Glutamatergic neuron (in vitro differentiated cells): ENCODE measurements at places on chromosomes 6 and 20. TPM values are rescaled to one million over a fixed set of nuclear protein-coding genes. Genes with fewer than 3 reads are reported as not detected.

GRCh38 chr6:81933089-81933488 is 180.6 kb upstream of the TENT5A start:
- no peak for DNase-seq

- DNase-seq = no peak
Observed at GRCh38 chr6:113049190-113049589, 702.1 kb downstream of the RFPL4B start.

- DNase-seq = no peak
Observed at GRCh38 chr20:22315771-22316170, 268.6 kb downstream of the FOXA2 start.

DNA sequence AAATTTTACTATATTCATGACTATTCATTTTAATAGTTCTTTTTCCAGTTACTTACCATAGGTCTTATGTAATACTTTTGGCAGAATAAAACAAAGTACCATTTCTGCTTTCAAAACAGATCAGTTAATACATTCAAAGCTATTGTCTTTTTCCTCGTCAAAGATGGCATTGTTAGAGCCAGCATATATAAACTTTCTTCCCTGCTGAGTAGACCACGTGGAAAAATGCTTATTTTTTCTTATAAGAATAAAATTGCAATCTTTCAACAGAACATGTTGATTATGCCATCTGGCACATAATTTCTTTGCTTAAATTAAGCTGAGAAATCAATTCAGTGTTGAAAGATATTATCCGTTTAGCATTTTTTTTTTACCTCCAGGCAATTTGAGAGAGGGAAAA is 34.9 kb upstream of the EXOC2 start:
- DNase-seq = no peak

DNA sequence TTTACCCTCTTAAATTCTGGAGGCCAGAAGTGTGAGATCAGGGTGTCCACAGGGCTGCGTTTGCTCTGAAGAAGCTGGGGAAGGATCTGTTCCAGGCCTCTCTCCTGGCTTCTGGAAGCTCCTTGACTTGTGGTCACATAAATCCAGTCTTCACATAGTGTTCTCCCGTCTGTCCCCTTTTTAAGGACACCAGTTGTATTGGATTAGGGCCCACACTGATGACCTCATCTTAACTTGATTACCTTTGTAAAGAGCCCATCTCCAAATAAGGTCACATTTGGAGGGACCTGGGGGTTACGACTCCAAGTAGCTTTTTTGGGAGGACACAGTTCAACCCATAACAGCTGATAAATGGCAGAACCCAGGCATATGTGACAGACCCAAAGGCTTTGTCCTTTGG is 20.0 kb upstream of the WFDC2 start:
- DNase-seq = no peak

DNA sequence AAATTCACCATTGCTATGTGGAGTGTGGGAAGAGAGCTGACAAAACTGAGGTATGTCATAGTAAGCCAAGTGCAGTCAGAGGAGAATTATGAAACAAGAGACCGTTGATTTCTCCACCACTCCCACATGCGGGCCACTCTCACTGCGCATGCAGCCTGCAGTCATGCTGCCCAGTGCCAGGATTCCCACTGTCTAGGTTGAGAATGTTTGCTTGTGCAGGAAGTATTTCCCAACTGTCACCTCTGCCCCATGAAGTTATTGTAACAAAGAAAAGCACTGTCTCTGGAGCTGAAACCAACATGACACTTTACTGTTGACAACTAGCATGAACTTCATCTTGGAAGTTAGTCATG is 18.7 kb upstream of the SFT2D1 start:
- DNase-seq = no peak

- no peak for DNase-seq
Observed at GRCh38 chr6:19408331-19408730, 428.8 kb upstream of the ID4 start.

DNA sequence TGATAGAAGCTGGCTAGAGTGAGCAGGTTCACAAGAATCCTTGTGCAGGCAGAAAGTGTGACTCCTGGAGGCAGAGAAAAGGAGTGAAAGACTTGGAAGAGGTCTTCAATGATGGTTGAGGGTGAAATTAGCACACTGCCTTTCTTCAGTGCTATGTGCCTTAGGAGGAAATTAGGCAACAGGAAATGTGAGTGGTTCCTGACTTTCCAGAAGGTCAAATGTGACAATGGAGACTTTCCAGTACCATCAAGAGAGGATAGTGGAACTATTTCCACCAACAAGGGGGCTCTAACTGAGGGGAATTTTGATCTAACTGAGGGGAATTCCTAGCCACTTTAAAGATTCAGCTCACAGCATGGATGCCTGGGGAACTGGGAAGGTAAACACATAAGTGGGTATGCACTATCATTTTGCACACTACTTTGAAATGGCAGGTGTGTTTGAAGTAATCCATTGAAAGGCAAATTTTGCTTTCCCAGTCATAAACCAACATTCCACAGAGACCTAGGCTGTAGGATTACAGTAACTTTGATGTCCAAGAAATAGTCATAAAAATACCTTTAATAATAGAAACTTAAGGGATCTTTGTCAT is 90.0 kb downstream of the PERP start:
- no peak for DNase-seq

GRCh38 chr6:16464045-16464444 is 225.7 kb downstream of the GMPR start:
- no peak for DNase-seq

GRCh38 chr6:132261354-132261753 is 139.9 kb downstream of the MOXD1 start:
- DNase-seq = no peak

DNA sequence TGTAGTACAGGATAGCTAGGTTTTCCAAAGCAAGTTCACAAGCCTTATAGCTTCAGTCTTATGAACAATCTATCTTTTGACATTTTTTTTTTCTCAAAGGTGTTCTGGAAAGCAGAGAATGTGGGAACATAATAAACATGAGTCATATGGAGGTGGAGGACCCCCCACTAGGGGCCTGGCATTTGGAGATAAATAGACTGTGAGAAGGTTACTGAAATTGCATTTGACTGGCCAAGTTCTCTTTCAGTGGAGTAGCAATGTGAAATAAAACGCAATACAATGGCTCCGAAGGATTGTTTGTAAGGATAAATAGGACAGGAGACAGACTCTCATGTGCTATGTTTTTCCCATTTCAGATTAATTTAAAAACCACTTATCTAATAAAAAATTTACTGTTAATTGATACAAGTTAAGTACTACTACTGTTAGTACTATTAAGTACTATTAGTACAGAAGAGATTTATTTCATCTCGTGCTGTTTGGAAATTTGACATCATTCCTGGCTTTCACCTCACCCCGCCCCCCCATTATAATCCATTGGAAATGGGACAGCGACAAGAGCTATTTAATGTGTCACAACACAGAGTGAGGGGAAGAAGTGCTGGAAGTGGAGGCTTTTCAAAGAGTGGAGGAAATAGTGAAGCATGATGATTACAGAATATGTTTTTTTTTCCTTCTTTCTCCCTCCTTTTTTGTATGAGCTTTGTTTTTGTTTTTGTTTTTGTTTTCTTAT is 122.6 kb upstream of the ID4 start:
- no peak for DNase-seq

DNA sequence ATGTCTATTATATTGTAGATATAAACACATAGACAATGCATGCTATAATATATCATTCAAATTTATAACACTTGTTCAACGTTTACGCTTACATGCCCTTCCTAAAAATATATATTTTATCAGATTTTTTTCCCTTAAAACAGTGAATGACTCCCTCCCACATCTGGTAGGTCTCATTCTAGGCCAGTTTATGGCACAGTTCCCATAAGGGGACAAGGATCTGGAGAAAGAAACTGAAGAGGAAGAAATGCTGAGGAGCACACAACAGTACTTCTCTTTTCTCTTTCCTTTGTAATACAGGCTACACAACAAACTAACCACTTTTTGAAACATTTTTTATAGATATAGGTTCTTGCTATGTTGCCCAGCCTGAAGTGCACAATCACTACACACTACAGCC is 48.6 kb upstream of the RCAN2 start:
- DNase-seq = no peak

DNA sequence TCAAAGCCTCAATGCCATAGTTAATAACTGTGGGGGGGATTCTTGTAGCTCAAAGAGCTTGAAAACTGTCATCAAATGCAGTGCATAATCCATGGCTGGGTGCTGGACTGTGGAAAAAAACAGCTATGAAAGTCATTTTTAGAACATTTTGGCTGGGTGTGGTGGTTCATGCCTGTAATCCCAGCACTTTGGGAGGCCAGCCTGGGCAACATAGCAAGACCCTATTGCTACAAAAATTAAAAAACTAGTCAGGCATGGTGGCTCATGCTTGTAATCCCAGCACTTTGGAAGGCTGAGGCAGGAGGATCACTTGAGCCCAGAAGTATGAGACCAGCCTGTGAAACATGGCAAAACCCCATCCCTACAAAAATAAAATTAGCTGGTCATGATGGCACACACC is 12.2 kb downstream of the TCFL5 start:
- DNase-seq = no peak

DNA sequence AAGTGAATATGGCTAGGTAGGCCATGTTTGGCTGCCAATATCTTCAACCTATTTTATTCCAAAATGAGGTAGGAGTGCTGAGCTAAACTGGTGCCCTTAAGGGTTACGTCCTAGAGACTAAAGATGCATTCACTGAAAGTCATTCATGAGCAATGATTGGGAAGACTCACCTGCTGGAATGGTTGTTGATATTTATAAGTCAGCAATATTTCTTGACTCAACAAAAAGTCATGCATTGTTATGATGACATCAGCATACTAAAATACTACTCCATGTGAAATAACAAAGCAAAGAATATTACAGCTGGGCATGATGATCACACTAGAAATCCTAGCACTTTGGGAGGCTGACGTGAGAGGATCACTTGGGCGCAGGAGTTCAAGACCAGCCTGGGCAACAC is 17.6 kb upstream of the NUP153 start:
- no peak for DNase-seq

DNA sequence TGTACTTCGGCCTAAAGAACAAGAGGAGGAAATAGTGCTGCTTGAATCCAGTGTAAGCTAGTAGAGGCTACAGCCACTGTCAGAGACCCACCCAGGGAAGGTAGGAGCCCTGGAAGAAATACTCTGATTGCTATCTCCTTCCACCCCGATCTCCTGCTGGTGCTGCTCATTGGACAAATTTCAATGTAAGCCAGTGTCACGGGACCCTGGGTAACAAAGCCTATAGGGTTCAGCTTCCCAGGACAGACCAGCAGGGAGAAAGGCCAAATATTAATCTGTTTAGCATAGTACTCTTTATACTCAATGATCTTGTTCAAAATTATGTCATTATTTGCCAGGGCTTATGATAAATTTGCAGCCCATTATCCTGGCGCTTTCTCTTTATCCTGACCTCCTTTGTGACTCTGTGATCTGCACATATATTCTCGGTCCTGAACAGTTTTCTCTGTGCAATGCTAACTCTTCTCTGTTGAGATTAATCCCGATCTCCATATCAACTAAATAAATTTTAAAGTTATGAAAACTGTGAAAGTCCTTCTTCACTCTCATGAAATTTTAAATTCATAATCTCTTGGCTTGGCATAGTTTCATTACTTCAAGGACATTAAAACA is 218.8 kb upstream of the PREP start:
- no peak for DNase-seq

Gene OR2H1
- total RNA-seq = not detected

Gene ULBP2
- 5.4 TPM for total RNA-seq

Gene FAXC
- 68.9 TPM for total RNA-seq

Gene RAB32
- total RNA-seq = 8.6 TPM

Gene TREM2
- not detected for total RNA-seq

Gene SLC2A4RG
- 47.9 TPM for total RNA-seq

Gene RAET1L
- not detected for total RNA-seq

Gene AHCY
- 97.9 TPM for total RNA-seq

Gene SAMD10
- total RNA-seq = 3.1 TPM
